Tracheal epithelial cell (primary cell): ENCODE measurements at places on chromosomes 11 and 22. TPM values are rescaled to one million over a fixed set of nuclear protein-coding genes. Genes with fewer than 3 reads are reported as not detected.

Gene DDI1
- not detected in 2 replicates for total RNA-seq

Gene GLB1L3
- 2.1 and 3.9 TPM in 2 replicates for total RNA-seq

Gene PIWIL4
- 0.85 and 1.2 TPM in 2 replicates for total RNA-seq

Gene MIAT
- total RNA-seq: 0.43 and 0.48 TPM in 2 replicates
